ENCODE measurements at places on chromosomes 2 and 18.

DNA sequence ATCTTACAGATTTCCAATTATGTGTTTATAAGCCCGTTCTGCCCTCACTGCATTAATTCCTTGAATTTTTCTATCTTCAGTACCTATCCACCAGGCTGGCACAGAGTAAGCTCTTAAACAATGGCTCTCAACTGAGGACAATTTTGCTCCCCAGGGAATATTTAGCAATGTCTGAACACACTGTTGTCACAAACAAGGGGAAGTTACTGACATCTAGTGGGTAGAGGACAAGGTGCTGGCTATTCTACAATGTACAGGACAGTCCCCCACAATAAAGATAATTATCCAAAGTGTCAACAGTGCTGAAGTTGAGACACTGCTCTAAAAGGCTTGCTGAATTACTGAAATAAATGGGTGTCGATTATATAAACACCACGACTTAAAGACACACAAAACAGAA is 5.0 kb downstream of the NDUFS1 start:
- DNase-seq = no peak

- DNase-seq = no peak
Observed at GRCh38 chr2:84735389-84735788, 145.5 kb downstream of the TRABD2A start.

- DNase-seq = peak; percentile 77
Observed at GRCh38 chr2:230205034-230205433, 14.8 kb downstream of the SP110 start.

DNA sequence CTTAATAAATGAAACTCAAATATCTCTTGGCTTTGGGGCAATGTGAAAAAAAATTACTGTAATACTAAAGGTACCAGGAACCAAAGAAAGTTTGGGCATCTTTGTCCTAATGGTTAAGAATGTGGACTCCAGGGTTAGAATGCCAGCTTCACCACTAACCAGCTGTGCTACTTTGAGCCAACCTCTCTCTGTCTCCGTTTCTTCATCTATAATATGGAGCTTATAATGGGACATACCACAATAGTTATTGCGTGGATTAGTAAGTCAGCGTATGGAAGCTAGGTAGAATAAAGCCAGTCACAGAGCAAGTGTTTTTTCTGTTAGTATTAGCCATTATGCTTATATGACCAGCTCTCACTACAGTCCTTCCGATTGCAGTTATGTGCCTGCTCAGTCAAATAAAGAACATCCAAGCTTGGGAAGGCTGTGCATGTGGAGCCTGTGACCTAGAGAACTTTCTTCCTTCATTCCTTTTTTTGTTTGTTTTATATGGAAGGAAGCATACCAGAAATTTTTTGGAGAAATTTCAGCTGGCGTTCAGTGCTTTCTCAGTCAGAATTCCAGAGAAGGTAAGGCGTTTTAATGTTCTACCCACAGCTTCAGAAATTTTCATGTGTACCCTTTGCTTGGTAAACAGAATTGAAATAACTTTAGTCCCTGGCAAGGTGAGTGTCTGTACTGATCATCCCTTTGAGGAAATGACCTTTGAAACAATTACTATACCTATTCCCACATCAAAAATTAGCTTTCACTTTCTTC is 114.0 kb upstream of the RND3 start:
- DNase-seq = no peak

- DNase-seq = no peak
Observed at GRCh38 chr2:66929632-66930338, 467.3 kb upstream of the ETAA1 start.

GRCh38 chr2:197242719-197243118 is 67.9 kb downstream of the ANKRD44 start:
- no peak for DNase-seq

DNA sequence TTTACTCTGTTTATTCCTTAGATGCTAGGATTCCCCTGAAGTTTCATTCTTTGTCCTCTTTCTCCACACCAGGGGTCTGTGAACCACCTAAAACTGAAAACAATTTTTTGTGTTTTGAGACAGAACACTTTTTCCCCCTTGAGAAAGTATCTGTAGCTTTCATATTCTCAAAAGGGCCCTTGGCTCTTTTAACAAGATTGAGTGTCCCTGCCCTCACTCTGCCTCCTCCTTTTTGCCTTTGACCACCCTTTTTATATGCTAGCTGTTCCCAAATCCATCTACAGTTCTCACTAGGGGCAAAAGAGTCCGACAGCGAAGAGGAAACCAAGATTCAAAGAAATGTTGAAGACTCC is 883 bp upstream of the EHBP1 start:
- DNase-seq = no peak

DNA sequence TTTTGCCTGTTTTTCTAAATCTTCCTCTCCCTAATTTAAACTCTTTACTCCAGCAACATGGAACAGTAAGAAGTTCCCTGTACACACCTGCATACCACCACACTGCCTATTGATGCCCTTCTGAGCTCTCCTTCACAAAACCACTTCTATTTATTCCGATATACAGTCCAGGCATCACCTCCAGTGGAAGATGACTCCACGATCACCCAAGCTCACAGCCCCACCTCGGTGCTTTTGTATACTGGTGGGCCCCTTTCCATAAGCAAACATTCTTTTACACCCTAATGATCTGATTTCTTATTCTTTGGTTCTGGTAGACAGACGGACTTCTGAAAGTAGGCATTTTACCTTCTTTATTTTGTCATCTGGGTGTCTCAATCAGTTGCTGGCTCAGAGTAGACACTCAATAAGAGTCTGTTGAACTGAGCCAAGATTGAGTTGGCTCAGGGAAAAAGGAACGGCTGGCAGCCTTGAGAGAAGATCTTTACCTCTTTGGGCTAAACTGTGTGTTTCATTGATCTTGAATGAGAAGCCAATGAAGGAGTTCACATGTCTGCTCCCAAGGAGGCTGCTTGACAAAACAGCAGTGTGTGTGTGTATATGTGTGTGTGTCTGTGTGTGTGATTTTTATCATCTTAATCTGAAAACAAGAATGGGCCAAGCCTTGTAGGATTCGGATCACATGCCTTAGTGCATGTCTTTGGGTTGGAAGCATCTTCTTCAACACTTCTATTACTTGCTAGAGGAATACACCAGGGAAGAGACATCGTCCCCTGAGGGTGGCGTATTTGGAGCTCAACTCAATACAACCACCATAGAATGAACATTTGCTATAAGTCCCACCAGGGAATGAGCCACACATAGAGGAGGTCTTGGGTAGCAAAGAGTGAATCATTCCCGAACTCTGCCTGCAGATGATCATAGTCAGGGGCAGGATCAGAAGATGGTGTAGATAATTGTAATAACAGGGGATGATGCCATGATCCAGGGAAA is 341.8 kb downstream of the CYRIA start:
- DNase-seq = no peak

DNA sequence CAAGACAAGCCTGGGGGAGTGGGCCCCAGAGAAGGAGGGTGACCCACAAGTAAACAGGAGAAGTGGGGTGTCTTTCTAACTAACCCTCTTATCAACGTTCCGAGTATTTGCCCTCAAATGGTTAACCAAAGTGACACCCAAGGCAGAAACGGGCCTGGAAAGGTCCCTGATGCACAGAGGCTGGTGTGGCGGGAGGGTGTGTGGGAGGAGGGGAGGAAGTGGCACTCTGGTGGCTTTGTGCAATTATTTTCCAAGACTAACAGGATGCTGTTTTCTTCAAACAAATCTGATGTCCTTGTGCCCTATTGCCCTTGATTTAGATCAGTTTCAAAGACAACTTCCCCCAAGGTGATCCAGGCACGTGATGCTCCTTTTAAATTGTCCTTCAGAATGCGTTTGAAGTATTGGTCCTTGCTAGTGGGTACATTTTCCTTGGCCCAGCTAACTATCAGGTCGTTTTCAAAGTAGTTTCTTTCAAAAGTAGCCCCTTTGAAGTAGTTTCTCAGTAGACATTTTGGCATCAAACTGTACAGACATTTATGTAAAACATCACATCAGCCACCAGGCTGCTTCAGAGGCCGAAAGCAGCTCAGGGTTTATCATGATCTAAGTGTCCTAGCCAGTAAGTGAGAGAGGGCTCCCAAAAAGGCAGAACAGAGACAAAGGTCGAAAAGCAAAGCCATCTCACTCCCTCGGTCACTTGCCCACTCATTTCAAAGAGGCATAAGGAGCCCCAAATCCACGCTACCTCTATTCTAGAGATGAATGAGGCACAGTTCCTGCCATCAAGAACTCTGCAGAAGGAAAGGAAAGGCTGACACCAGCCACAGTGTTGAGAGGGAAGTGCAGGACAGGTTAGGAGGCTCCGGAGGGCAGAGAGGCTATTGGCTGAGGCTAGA is 371.1 kb upstream of the ID2 start:
- no peak for DNase-seq

DNA sequence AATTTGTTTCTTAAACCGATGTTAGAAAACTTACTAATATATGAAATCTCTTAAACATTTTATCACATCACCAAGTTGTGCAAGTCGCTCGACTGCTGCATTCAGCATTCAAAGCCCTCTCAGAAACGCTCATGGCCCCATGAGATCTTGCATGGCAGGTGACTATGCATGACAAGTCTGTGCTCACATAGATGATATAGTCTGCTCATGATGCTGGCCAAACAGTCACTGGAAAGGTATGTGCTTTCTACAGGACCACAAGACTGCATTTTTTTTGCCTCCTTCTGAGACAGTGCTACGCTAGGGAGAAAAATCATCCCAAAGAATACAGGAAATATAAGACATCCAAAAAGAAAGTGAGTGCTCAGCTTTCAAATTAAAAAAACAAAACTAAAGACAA is 98.3 kb upstream of the ZBTB14 start:
- no peak for DNase-seq

- DNase-seq = no peak
Observed at GRCh38 chr2:3314626-3315025, 63.0 kb downstream of the EIPR1 start.

DNA sequence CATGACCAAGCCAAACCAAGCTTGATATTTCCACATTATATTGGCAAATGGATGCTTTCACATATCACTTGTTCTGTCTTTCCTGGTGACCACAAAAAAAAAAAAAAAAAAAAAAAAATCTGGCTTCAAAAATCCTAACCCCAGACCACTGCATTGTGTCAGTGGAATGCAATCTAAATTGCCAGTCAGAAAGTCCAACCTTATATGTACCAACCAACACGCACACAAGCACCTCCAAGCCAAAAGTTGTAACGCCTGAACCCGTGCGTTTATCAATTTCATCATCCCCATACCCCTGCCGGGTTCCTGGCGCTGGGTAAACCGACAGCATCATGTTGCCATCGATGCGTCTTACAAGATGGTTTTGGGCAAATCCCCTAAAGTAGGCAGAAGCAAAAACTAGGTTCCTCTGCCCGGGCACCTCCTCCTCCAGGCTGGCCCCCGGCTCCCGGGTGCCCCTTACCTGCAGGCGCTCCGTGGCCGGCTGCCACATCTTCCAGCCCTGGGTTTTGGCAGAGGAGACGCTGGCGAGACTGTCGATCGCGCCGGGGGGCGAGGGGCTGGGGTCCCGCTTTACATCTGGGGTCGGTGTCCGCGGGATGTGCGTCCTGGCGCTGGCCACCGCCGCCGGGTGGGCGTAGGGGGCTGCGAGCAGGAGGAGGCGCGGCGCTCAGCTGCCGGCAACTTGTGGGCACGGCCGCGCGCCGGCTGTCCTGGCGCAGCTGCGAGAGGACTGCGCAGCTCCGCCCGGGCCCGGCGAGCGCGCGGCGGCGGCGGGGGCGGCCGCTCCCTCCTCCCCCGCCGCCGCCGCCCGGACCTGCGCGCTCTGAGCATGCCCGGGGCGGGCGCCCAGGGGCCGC is at the start of gene PID1:
TSS of gene PID1 (minus strand) at position 737 of the 860 bp plus-strand sequence. CDS start at position 493, 244 bp downstream.
- no peak for DNase-seq

DNA sequence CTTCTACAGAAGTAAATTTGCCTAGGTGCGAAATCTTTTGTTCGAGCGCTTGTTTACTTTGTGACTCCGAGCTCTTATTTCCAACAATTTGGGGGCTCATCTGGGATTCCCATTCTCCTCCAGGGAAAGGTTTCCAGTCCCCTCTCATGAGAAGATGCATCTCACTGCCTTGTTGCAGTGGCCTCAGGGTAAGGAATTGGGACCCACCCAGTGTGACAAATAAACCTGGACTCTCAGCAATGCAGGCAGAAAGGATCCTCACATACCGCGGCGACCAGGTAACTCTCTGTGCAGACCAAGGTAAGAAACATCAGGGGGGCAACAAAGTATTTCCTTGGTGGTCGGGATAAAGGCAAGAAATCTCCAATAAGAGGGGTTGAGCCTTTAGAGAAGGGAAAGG is 1169.3 kb downstream of the DSC3 start:
- no peak for DNase-seq

GRCh38 chr2:67845621-67846369 is 217.0 kb downstream of the C1D start:
- DNase-seq = no peak

DNA sequence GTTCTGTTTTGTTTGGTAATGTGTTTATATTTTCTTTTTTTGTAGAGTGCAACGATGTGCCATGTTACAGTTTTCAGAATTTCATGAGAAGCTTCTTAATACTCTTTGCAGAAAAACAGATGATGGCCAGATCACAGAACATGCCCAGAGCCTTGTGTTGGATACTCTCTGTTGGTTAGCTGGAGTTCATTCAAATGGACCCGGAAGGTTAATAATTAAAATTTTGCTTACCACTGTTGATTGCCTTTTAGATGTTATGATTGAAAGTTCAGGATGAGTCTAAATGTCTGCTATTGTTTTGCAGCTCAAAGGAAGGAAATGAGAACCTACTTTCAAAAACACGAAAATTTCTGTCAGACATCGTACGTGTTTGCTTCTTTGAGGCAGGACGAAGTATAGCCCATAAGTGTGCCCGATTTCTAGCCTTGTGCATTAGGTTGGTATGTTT is 85.2 kb downstream of the BIRC6 start:
- no peak for DNase-seq

GRCh38 chr2:106299696-106300095 is 105.6 kb upstream of the UXS1 start:
- DNase-seq = no peak

DNA sequence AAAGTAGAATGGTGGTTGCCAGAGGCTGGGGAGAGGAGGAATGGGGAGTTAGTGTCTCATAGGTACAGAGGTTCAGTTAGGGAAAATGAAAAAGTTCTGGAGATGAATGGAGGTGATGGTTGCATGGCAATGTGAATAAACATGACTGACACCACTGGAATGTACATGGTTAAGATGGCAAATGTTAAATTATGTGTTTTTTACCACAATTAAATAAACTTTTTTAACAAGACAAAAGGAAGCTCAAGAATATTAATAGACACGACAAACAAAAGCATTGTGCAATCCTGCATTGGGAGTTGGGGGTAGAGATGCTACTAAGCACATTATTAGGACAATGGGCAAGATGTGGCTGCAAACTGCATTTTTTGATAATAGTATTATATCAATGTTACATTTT is 147.7 kb downstream of the TWIST2 start:
- no peak for DNase-seq

GRCh38 chr2:191152482-191153240 is 1.9 kb upstream of the STAT4 start:
- no peak for DNase-seq

DNA sequence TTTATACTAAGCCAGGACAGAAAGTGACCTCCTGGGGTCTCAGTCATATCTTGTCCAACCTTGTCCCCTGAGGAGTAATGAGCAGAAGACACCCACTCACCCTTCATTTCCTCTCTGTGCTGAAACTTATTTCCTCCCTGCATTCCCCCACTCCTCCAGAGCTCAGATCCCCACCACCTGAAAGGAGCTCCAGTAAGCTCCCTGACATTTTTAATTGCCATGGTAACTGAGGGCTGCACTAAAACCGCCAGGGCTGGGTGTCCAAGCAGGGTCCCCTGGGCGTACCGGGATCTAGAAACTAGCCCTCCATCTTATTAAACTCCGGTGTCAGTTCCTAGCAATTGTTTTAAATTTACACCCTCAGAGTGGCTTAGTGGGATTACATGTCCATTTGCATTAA is 393.3 kb upstream of the HNRNPA3 start:
- DNase-seq = no peak

GRCh38 chr2:111236025-111236424 is 115.3 kb downstream of the BCL2L11 start:
- DNase-seq = no peak
